ENCODE measurements at places on chromosomes 4 and X. TPM values are rescaled to one million over a fixed set of nuclear protein-coding genes. Genes with fewer than 3 reads are reported as not detected.

Gene GYG2
- 22.0 TPM for total RNA-seq

Gene NUP62CL
- total RNA-seq: 3.7 TPM

DNA sequence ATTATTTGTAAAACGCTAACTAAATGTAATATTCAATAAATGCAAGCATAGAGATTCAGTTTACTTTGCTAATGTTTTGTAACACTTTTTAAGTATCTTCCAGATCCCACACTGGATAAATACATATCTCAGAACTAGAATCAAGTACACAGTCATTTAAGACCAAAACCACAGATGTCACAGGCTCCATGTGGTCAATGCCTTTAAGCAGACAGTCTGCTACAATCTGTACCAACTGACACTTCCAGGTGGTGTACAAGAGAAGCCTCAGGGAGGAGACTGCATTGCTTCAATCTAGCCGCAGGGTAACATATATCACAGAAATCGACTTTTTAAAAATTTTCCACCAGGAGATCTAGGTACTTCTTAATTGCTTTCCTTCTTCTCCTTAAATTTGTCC, 229.6 kb upstream of the DIAPH2 start:
- H3K36me3 ChIP-seq: no peaks in the 10 kb centered on the region
- no peaks in the 10 kb centered on the region for H3K27me3 ChIP-seq
- no peaks in the 10 kb centered on the region for H3K4me1 ChIP-seq

- no peak for DNase-seq
- H3K4me3 ChIP-seq: no peak overlapping the region
- no peak overlapping the region for H3K27ac ChIP-seq
- H3K27me3 ChIP-seq: no peaks in the 10 kb centered on the region
Observed at GRCh38 chrX:18290200-18290599, 64.3 kb downstream of the SCML2 start.

DNA sequence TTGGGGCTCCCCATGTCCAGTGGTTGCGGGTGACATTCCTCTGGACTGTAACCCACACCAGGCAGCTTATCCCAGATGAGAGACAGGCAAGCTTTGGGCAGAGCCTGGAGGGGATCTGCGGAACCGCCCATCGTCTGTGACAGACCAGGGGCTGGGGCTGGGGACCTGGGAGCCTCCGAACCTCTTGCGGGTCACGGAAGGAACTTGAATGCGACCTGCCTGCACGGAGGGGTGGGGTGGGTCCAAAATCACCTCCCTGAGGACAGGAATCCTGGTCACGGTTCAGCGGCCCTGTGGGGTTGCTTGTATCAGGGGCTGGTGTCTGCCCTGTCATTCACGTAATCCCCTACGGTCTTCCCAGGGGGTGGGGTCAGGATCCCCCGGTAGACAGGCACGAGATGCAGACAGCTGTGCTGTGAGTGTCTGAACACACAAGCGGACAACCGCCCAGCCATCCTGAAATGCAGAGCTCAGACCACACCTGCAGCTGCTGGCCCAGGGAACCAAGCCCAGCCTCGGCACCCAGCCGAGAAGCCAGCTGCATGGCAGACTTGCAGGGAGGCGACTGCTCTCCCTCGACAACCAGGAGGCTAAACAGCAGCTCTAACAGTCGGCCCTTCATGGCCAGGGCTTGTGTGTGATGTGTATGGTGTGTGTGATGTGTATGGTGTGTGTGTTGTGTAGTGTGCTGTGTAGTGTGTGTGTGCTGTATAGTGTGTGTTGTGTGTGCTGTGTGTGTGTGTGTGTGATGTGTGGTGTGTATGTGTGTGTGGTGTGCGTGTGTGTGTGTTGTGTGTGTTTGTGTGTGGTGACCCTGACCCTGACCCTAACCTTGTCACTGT, 105.9 kb upstream of the ADRA2C start:
- H3K4me3 ChIP-seq: no peak overlapping the region
- DNase-seq: no peak
- no peaks in the 10 kb centered on the region for H3K27me3 ChIP-seq
- no peaks in the 10 kb centered on the region for H3K4me1 ChIP-seq

Measured in colonic mucosa (tissue), 4 donors.